ENCODE measurements at places on chromosomes 13 and 19.

DNA sequence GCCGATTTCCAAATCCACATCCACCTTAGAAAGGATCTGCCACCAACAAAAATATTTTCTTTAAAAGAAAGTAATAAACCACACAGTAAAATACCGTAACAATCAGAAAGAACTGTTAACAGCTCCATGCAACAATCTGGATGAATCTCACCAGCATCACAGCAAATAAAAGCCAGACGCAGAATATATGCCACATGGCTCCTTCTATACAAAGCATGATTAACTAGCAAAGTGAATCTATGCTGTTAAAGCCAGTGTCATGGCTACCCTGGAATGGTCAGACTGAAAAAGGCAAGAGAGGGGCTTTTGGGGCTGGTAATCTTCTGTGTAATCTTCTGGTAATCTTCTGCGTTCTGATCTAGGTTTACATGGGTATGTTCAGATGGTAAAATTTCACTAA lies 81.3 kb downstream of the SACS start:
- no peak for DNase-seq

GRCh38 chr19:16739546-16739945 lies 19.9 kb downstream of the NWD1 start:
- no peak for DNase-seq

GRCh38 chr19:40709817-40710216 lies 6.9 kb downstream of the COQ8B start:
- DNase-seq, result no peak

GRCh38 chr19:51124729-51125128 lies at the start of gene SIGLEC9:
TSS of gene SIGLEC9 (plus strand) at chr19:51124906. CDS start at chr19:51124975, 69 bp downstream.
- DNase-seq, result no peak

DNA sequence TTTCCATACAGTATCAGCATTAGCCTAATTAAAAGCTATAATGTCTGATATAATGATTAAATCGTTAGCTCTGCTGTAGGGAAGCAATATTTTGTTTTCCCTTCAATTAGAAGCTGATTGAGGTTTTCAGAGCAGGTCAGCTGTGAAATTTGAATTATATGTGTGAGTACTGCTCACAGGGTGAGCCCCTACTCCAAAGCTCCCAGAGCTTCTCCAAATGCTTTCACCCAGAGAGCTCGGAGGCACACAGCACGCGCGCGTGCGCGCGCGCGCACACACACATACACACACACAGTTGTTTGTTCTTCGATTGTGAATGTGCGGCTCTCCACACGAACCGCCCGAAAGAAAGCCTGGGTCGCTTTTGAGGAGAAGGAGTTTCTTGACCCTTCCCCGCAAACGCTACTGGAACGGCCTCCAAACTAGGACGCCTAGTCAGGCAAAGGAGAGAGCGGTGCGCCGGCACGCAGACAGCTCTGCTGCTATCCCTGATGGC lies 4.8 kb upstream of the SOX1 start:
- no peak for DNase-seq

GRCh38 chr19:3656073-3656746 lies 29.6 kb upstream of the CACTIN start:
- no peak for DNase-seq

- no peak for DNase-seq
Measured at GRCh38 chr13:46644816-46645215, 91.8 kb downstream of the LRCH1 start.

DNA sequence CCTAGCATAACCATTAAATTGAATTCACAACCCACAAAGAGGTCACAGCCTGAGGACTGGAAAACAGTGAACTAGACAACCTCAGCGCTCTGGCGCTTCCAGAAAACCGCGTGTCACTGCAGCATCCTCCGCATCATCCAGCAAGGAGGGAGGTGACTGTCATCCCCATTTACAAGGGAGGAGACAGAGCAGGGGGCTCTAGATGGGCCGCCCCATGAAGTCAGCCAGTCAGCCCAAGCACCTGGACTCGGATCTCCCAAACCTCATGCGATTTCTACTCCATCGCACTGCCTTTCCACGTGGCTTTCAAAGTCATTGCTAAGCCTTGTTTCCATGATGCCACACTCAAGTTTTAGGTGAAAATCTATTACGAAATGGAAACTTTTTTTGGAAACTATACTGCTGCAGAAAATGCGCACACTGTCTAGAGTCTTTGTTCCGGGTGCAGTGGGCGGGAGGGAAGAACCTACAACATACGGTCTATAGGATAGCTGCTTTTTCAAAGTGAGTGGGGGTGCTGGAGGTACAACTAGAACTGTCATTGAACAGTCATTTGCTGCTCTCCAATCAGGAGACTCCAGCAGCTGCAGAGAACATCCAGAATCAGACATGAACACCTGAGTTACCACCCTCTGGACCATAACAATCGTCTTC lies 2.8 kb downstream of the AP3D1 start:
- DNase-seq, result no peak

- DNase-seq, result no peak
Measured at GRCh38 chr19:49613374-49613773, 22.4 kb downstream of the PRR12 start.

- DNase-seq, result no peak
Measured at GRCh38 chr13:93709506-93710244, 483.1 kb downstream of the GPC6 start.

DNA sequence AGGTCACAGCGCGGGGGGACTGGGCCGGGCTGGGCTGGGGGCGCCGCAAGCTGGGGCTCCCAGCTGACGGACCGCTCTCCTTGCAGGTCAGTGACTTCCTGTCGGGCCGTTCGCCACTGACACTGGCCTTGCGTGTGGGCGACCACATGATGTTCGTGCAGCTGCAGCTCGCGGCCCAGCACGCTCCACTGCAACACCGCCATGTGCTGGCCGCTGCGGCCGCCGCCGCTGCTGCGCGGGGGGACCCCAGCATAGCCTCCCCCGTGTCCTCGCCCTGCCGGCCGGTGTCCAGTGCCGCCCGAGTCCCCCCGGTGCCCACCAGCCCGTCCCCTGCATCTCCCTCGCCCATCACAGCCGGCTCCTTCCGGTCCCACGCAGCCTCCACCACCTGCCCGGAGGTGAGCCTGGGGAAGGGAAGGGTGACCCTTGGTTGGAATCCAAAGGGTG lies 5.7 kb downstream of the MIDN start:
- DNase-seq, result no peak

GRCh38 chr13:50419331-50419865 lies 404.2 kb downstream of the KCNRG start:
- peak; percentile 15 for DNase-seq

- no peak for DNase-seq
Measured at GRCh38 chr19:2758601-2759313, 18.9 kb upstream of the SLC39A3 start.

DNA sequence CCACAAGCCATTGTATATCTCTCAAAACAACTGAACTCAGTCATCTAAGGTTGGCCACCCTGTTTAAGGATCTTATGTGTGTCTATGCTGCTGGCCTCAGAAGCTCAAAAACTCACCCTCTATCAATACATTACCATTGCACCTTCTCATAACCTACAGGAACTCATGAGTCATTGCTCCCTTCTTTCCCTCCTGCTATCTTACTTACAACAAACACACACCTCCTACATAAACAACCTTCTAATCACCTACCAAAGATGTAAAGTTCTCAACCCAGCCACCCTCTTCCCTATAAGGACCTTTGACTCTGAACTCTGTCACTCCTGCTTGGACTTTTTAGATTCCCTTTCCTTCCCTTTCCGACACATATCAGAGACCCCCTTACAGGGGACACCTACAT lies 13.3 kb upstream of the ZSCAN4 start:
- DNase-seq, result no peak

GRCh38 chr13:93289053-93289452 lies 62.4 kb downstream of the GPC6 start:
- DNase-seq, result no peak

DNA sequence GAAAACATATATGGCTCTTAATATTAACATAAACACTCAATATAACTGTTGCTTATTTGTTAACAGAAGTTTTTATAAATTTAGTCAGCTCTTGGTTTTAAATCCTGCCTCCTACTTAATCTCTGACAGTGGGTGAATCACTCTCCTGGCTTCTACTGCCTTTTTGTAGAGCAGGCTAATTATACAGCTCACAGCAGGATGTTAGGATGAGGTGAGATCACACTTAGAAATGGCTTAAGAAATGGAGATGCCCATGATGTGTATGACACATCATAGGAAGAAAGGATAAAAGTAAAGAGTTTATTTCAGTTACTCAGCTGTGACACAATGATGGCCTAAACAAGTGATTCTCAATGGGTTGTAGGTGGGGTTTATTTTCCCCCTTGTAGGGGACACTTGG lies 345.6 kb downstream of the SPRY2 start:
- no peak for DNase-seq

DNA sequence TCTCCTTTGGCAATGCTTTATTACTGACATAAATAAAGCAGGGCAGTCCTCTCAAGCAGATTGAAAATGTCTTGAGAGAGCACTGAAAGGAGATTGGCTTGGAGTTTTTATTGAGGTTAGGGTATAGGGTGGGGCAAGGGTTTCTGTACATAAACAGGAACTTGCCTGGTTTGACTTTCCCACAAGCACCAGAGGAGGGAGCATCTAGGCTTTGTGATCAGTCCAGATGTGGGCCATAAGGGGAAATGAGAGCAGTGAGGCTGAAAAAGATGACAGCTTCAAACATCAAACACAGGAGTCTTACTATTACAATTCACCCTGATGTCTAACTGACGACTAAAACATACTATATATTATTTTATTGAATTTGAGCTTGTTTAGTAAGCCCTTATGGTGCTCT lies 260.9 kb downstream of the MTUS2 start:
- no peak for DNase-seq

DNA sequence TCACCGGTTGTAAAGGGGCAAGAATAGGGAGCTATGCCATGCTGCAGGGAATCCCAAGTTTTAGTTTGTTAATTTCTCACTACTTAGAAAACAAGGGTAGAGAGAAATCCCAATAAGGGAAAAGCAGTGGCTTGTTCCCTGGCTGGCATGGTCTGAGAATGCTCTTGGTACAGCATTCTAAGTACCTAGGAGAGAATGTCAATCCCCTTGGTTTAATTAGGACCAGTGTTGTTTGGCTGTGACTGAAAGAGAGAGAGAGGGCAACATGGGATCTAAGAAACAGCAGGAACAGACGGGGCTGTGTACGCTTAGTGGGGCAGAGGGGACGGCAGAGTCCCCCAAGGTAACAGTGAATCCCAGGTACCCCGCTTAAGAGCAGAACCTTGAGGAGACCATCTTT lies 228.8 kb downstream of the PCDH9 start:
- no peak for DNase-seq

DNA sequence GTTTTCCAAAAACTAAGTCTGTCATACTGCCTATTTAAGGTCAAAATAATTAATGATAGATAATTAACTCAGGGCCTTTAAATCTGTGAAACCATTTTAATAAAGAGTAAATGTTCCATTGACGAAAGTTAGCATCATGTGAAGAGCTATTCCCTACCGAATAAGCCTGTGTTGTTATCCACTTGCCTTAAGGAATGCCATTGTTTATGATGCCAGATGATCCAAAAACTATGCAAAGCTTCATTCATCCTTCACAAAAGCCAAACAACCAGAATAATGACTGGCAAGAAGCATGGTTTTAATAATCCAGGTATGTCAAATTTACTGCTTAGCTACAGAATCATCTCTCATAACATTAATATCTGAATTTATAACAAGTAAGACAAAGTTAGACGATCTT lies 6.5 kb upstream of the GPC6 start:
- DNase-seq, result no peak

DNA sequence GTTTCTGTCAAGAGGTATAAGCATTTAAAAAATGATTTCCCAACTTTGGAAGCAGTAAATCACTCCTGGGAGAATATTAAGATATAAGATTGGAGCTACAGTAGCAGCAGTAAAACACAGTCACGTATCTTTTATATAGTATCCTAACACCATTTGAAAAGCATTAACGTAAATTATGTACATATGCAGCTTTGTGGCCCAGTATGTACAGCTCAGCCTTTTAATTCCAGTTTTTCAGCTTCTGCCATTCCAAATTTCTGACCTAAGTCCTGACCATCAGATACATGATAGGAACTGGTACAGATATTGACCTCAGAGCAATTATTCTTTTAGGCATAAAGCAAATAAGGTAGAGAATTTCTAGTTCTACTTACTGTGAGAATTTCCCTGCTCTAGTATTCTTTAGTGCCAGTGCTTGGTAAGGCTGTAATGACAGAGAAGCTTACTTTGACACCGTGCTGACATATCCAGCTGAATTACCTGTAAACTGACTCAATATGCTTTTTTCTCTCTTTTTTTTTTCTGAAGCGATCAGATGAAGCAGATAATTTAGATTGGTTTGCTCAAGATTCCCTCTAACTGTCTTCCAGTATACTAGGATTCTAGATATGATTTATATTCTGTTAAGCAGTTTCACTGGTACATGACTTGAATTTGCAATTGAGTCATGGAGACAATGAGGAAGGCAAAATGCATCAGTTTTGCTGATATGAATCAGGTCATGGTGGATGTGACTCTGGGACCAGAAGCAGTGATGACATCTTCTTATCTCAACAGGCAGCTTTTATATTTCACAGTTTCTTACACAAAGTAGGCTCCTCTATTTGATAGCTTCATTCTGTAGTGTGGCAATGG lies 703.6 kb downstream of the SLITRK6 start:
- no peak for DNase-seq

DNA sequence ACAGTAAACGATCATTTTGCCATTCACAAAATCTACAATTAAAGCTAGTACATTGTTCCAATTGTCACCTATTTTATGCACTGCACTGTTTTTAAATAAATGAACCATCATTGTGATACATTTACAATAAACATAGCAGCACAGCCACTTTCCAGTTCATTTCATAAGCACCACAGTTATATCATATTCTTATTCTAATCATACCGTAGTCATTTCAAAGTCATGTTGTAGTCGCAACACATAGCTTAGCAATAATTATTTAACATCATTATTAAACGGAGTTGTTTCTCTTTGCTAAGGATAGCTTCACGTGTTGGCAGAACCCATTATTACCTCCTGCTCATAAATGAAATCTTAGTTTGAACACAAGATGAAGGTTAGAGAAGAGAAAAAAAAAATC lies 2.2 kb upstream of the PCDH9 start:
- no peak for DNase-seq

DNA sequence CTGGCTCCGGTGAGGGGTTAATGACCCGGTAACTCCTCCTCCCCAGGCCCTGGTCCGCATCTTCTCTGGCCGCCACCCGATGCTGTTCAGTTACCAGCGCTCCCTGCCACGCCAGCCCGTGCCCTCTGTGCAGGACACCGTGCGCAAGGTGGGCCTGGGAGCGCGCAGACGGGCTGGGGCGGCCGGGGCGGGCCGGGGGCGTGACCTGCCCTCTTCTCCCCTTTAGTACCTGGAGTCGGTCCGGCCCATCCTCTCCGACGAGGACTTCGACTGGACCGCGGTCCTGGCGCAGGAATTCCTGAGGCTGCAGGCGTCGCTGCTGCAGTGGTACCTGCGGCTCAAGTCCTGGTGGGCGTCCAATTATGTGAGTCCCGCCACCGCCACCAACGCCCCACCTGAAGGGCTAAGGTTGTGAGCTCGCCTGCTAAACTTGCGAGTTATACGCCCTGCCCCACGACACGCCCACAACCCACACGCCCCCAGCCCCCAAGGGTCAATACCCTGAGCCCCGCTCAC lies 10.4 kb downstream of the CPT1C start:
- no peak for DNase-seq

- DNase-seq, result peak; percentile 49
Measured at GRCh38 chr19:3565139-3565538, 7.6 kb upstream of the HMG20B start.

- DNase-seq, result no peak
Measured at GRCh38 chr13:35514801-35515502, 38.5 kb upstream of the MAB21L1 start.
